Sigmoid colon (tissue), 7 donors: ENCODE measurements at places on chromosomes 13 and 19. TPM values are rescaled to one million over a fixed set of nuclear protein-coding genes. Genes with fewer than 3 reads are reported as not detected.

The CHST8 gene
- polyA plus RNA-seq = not detected

GRCh38 chr13:105202354-105202753 lies 1333.1 kb downstream of the EFNB2 start:
- DNase-seq = no peak

- DNase-seq = no peak
These were observed 28.7 kb upstream of the EPHX3 start for GRCh38 chr19:15260939-15261338.

- DNase-seq = no peak
These were observed 528.4 kb upstream of the NBEA start for GRCh38 chr13:34413538-34414210.

GRCh38 chr19:50741179-50741933 lies 18.2 kb downstream of the CLEC11A start:
- DNase-seq = no peak

DNA sequence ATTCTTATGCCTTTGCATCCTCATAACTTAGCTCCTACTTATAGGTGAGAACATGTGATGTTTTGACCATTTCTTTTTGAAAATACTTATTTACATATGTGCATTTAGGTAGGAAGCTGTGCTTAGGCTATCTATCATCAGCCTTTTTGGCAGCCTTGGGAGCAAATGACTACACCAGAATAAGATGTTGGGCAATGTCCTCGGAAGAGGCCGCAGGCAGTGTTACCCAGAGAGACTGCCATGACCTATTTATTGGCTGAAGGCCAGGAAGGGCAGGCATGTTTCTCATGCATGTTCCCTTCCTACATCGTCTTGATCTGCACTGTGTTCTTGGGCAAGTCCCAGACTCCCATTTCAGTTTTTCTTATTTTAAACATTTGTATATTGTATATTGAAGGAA lies 122.3 kb downstream of the B3GLCT start:
- DNase-seq = no peak
